Right renal pelvis (tissue), 4 donors: ENCODE measurements at places on chromosomes 11 and 22. TPM values are rescaled to one million over a fixed set of nuclear protein-coding genes. Genes with fewer than 3 reads are reported as not detected.

- no peak for DNase-seq
Observed at GRCh38 chr11:22617868-22618267, 7.8 kb downstream of the FANCF start.

SLC36A4 gene
- polyA plus RNA-seq = 21.0 TPM

DNA sequence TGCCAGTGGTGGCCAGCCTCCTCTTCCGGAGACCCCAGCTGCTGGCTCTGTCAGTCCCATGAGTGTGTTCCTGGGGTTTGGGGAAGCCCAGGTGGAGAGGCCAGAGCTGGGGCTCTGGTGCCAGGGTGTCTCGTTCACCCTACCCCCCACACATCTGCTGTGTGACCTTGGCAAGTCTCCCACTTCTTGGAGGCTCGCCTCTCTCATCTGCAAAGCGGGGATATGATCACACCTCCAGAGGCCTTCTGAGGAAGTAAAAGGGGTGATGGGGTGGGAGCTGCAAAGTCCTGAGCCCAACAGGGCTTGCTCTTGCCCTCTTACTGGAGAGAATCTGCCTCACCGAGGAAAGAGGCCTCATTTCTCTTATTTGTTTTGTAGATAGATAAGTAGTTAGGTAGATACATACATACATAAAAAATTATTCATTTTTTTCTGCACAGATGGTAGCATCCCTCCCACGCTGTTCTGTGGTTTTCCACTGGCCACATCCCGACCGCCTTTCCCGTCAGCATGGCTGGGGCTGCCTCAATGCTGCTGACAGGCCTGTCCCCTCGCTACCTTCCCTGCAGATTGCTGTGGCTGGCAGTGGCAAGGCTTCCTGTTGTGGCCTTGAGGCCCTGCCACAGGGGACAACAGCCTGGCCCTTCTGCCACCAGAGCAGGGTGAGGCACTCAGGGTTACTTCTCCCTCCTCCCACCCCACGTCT is 23.9 kb downstream of the MYO7A start:
- no peak for DNase-seq

- DNase-seq = no peak
Observed at GRCh38 chr22:45458532-45458931, 44.2 kb upstream of the FBLN1 start.

ALG9 gene
- polyA plus RNA-seq = 40.3 TPM

PI4KA gene
- polyA plus RNA-seq = 73.4 TPM

DNA sequence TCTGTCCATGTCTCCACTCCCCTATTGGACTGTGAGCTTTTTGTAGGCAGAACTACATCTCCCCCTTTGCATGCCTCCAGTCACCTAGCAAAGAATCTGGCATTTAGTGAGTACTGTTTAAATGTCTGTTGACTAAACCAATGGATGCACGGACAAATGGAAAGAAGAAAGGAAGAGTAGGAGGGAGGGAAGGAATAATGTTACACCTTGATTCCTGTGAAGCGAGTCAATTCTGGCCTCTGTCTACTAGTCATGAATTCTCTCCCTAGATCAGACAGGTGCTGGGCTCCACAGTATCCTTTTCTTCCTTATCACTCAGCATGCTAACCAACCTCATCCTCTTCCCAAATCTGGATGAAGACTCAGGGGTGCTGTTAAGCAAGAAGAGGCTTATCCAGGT is 33.6 kb downstream of the GALNT18 start:
- DNase-seq = no peak

GRCh38 chr22:50081426-50082196 is 3.6 kb downstream of the MLC1 start:
- no peak for DNase-seq

APOA4 gene
- not detected for polyA plus RNA-seq

- DNase-seq = no peak
Observed at GRCh38 chr11:118343981-118344515, at the start of gene CD3G. TSS of gene CD3G (plus strand) at chr11:118344344. CDS start at chr11:118344424, 80 bp downstream.

DNA sequence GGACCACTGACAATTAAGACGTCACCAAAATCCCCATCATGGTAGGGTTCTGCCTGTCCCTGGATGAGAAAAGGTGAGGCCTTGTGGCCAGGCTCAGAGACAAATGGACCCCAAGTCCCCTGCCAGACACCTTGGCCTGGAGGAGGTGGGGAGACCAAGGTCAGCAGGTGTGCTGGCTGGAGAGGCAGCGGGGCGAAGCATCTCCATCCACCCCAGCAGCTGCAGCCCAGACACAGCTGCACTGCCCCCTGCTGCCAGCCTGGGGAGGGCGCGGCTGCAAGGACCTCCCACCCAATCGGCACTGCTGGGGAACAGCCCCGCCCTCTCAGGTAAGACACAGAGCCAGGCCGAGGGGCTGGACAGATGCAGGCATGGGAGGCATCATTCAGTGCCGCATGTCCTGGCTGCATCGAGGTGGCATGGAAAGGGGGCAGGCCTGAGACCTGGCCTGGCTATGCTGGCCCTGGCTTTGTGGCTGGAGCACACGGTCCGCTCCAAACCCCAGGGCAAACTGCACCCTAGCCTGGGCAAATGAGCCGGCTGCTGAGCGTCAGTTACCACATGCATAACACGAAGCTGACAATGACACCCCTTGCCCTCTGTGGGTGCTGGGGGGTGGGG is 12.2 kb upstream of the MFNG start:
- no peak for DNase-seq

- DNase-seq = no peak
Observed at GRCh38 chr11:72653649-72654048, 20.6 kb downstream of the PDE2A start.

GRCh38 chr11:24226606-24227005 is 270.2 kb upstream of the LUZP2 start:
- no peak for DNase-seq

DNA sequence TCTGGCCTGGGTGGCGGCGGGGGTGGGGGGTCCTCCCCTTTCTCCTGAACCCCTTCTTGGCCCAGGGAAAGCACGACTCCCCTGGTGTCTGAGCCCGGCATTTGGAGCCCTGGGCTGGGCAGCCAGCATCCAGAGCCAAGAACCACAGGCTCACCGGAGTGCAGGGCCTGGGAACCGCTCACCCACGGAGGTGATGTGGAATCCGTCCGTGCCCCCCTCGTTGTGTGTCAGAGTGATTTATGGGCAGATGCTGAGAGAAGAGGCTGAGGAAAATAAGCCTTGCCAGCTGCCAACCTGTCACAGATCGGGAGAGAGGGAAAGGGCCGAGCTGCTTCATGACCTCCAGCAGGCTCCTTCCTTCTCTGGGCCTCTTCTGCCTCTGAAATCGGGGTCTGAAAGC is 33.7 kb downstream of the WNT11 start:
- no peak for DNase-seq

ZDHHC13 gene
- 18.4 TPM for polyA plus RNA-seq

DNA sequence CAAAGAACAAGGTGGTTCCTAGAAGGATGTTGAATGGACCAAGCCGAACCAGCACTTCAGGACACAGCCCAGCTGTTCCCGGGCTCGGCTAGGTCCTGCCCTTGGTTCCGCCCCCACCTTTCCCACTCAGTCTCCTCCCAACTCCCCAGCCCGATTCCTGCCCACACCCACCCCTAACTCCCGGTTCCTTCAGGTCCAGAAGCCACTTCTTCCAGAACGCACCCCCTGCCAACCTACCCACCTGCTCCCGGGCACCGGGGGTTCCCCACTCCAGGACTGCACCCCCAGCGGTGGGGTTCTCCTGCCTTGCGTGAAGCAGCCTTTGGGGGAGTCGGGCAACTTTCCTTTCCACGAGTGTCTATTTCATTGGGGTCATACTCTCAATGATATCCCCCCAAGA is 30.7 kb downstream of the CERK start:
- no peak for DNase-seq

TRIM66 gene
- polyA plus RNA-seq = 4.0 TPM

TMA7B gene
- 0.37 TPM for polyA plus RNA-seq

DNA sequence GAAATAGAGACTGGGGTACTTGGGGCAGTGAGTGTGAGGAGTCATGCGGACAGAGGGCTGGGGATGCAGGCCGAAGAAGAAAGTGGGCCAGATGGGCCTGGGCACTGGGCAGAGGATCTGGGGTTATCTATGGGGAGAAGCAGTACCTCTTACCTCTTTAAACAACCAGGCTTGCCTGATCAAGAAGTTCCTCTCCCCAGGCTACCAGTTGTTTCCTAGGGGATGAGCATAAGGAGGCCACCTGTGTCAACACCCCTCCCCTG is 98.4 kb upstream of the PITPNB start:
- no peak for DNase-seq

IFITM1 gene
- 42.0 TPM for polyA plus RNA-seq

- no peak for DNase-seq
Observed at GRCh38 chr22:36520423-36520822, 8.5 kb downstream of the EIF3D start.

DNA sequence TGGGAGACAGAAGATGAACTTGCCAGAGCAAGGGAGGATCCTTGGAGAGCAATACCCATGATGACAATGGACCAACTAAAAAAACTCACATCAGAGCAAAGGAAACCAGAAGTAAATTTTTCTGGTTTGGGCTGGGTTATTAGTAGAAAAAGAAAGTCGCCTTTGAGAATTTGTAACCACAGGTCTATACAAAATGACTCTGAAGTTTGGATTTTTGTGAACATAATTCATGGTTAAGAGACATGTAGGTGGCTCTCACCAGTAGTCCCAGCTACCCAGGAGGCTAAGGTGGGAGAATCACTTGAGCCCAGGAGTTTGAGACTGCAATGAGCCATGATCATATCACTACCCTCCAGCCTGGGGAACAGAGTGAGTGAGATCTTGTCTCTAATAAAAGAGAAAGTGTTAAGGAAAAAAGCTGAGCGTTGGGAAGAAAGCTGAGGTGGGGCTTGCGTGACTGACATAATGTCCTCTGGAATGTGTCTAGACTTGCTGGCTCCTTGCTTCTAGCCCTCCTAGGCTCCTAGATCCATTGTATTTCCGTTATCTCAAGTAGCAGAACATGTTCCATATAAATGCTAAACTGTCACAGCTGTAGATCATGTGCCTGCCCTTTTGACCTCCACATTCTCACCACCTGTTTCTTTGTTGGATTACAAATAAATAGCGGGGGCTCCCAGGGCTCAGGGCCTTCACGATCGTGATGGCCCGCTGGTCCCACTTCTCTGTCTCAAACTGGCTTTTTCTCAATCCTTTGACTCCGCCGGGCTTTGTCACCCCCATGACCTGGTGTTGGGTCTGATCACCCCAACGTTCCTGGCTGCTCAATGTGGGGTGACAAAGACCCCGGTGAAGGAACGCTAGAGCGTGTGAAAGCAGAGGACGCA is 56.2 kb upstream of the SC5D start:
- DNase-seq = no peak

MRGPRE gene
- not detected for polyA plus RNA-seq

SIDT2 gene
- 41.5 TPM for polyA plus RNA-seq

CRYBB2 gene
- polyA plus RNA-seq = 0.46 TPM

DNA sequence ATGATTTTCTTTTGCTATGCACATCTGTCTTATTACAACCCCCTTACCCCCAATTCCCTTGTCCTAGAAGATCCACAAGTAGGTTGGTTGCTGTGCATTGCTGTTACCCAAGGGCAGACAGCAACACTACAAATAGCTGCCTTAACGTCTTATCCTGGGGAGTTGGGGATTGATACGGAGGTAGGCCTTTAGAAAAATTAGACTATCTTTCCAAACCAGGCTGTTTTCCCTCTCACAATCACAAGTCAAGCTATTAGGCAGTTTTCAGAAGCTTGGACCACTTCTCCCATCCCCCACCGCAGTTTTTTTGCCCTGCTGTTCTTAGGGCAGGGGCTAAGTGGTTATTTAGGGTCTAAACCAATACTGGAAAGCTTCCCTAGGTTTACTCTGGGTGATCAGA is 2.8 kb upstream of the PHLDB1 start:
- no peak for DNase-seq

- no peak for DNase-seq
Observed at GRCh38 chr11:72599325-72600117, 74.7 kb downstream of the PDE2A start.

KCNQ1OT1 gene
- polyA plus RNA-seq = 1.5 TPM

MS4A10 gene
- polyA plus RNA-seq = 0.09 TPM

GRCh38 chr22:33350491-33350890 is 292.3 kb upstream of the SYN3 start:
- no peak for DNase-seq

MB gene
- polyA plus RNA-seq = not detected

GRCh38 chr11:16921019-16921418 is 93.2 kb downstream of the PLEKHA7 start:
- no peak for DNase-seq

MMP10 gene
- polyA plus RNA-seq = 0.11 TPM

- DNase-seq = no peak
Observed at GRCh38 chr11:16987205-16987568, 27.0 kb downstream of the PLEKHA7 start.

DNA sequence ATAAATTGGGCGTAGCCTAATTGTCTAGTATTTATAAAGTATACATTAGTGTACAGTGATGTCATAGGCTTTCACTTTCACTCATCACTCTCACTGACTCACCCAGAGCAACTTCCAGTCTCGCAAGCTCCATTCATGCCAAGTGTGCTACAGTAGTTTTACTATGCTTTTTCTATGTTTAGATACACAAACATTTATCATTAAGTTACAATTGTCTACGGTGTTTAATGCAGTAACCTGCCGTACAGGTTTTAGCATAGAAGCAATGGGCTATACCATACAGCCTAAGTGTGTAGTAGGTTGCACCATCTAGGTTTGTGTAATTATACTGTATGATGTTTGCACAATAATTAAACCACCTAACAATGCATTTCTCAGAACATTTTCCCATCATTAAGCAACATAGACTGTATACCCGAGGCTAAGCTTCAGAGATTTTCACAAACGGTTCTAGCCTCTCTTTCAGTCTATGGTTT is 17.5 kb downstream of the OR9G1 start:
- DNase-seq = no peak

DNA sequence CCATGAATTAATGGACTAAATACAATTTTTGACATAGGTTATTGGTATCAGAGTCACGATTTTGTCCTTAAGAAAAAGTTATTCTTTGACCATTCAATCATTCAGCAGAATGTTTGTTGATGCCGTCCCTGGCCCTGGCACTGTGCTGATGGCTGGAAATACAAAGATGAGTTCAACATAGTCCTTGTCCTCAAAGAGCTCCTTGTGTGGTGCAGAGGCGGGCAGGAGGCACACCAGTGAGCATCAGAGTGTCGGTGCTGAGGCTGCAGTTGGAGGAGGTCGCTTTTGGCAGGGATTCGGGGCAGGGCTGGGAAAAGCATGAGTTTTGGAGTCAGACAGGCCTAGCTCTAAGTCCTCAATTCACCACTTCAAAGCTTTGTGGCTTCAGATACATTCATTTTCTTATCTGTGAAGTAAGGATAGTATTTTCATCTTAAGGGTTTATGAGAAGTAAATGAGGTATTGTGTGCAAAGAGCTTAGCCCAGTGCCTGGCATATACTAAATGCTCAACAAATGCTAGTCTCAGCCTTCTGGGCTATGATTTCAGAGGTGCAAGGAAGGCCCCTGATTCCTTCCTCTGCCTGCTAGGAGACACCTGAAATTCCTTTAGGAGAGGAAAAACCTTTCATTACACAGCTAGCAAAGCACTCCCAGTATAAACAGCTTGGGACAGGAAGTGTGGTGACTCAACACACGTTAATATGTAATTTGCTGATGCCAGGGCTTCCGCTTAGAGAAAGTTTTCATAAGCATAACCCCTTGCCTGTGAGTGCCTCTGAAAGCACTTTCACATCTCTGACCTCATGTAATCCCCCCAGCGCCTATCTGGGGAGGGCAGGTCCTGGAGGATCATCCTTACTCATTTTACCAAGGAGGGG is 113.8 kb downstream of the NECTIN1 start:
- DNase-seq = peak; percentile 31

PAK1 gene
- polyA plus RNA-seq = 84.8 TPM
